ENCODE measurements at places on chromosomes 12 and 14.

DNA sequence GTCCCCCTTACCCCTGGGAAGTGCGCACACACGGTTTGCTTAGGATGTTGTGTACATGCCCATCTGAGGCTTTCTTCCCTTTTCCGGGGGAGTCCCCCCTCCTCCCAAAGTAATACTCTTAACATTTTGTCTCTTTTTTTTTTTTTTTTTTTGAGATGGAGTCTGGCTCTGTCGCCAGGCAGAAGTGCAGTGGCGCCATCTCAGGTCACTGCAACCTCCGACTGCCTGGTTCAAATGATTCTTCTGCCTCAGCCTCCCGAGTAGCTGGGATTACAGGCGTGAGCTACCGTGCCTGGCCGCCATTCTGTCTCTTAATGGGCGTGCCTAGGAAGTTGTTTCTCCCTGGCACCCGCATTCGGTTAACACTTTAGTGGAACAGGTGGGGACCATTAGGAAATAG lies 4.5 kb upstream of the GMFB start:
- DNase-seq, result no peak

DNA sequence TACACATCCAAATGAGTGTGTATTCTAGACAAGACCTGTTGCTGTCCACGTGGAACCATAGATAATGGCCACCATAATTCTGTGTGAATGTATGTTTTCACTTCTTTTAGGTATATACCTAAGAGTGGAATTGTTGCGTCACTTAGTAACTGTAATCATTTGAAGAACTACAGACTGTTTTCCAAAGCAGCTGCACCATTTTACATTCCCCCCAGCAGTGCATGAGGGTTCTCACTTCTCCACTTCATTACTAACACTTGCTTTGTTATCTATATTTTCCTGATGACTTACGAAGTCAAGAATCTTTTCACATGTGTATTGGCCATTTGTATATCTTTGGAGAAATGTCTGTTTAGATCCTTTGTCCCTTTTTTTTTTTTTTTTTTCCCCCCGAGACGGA lies 106.4 kb downstream of the SCFD1 start:
- no peak for DNase-seq

GRCh38 chr12:117202033-117202432 lies 11.8 kb upstream of the FBXO21 start:
- DNase-seq, result no peak

- DNase-seq, result peak; percentile 58
Observed at GRCh38 chr12:6278439-6279255, 31.8 kb upstream of the PLEKHG6 start.

GRCh38 chr12:64147875-64148274 lies 74.2 kb downstream of the KICS2 start:
- DNase-seq, result no peak

Data from amygdala (tissue), 56 donors.